Mesothelial cell of epicardium (in vitro differentiated cells): ENCODE measurements at places on chromosomes 12 and 14. TPM values are rescaled to one million over a fixed set of nuclear protein-coding genes. Genes with fewer than 3 reads are reported as not detected.
A peak's percentile ranks its signal among the peaks of the same experiment; 100 is the strongest.

ERP27 gene
- total RNA-seq = 55.2 to 60.4 TPM (median 58.1 TPM) in 3 replicates

ACOT6 gene
- total RNA-seq = not detected in 3 replicates

MYF6 gene
- total RNA-seq = 0.16 to 0.22 TPM (median 0.20 TPM) in 3 replicates

C12orf54 gene
- 0.34 to 0.38 TPM in 2 of 3 replicates, not detected in the other for total RNA-seq

KRT73 gene
- not detected in 3 replicates for total RNA-seq

SEL1L gene
- 69.9 to 74.7 TPM (median 71.5 TPM) in 3 replicates for total RNA-seq

KRT75 gene
- total RNA-seq = not detected in 3 replicates

DNA sequence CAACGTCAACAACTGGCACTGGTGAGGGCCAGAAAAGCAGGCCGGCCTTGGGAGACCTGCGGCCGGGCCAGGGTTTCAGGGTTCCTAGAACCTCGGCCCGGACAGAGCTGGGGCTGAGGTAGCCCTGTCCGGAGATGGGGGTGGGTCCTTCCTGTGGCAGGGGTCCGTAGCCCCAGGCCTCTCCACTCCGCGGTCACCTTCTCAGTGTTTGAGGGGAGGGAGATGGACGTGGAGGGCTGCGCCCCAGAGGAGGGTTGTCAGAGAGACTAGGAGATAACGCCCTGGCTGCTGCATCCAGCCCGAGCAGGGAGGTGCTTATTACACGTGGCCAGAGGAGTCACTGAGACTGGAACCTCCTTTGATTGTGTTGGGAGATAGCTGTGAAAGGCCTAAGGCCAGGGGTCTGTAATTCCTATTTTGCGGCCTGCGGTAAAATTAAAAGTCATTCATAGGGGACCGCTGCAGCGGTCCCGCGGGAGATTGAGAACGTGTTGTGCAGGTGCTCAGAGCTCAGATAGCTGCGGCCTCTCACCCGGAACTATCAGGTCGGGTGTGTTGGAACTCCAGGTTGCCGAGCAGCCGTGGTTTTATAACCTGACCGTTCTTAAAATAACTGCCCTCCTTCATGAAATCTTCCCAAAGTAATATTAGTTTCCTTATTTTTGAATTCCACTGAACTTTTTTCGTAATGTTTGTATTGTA is 507 bp downstream of the AHSA1 start:
- peak; percentile 56 for DNase-seq

GRCh38 chr14:31047503-31047902 is 21.3 kb upstream of the STRN3 start:
- no peak for DNase-seq

- peak; percentile 72 for DNase-seq
Observed at GRCh38 chr14:23056956-23057756, at the start of gene CDH24. Gene CDH24 (minus strand): TSS chr14:23057520. CDS start chr14:23055733, 1,787 bp downstream.

DNA sequence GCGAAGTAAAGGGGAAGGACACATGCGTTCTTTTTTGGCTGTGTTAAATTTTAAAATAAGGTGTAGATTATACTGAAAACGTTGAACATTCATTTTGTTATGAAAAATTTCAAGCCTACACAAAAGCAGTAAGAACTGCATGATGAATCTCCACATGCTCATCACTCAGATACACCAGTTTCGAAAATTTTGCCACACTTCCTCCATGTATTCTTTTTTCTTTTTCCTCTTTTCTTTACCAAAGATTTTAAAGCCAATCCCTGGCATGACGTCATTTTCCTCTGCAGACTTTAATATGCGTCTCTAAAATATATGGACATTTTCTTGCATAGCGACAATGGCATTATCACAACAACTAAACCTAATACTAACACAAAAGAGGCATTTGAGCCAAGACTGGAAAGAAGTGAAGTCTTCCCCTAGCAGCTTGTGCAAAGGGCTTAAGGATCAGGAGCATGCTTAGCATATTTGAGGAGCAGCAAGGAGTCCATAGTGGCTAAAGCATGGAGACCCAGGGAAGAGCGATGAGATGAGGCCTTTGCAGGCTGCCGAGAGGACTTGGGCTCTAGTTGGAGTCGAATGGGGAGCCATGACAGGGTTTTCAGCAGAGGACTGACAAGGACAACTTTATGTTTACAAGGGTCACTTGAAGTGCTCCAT is 111.9 kb downstream of the ERC1 start:
- DNase-seq = no peak

DNA sequence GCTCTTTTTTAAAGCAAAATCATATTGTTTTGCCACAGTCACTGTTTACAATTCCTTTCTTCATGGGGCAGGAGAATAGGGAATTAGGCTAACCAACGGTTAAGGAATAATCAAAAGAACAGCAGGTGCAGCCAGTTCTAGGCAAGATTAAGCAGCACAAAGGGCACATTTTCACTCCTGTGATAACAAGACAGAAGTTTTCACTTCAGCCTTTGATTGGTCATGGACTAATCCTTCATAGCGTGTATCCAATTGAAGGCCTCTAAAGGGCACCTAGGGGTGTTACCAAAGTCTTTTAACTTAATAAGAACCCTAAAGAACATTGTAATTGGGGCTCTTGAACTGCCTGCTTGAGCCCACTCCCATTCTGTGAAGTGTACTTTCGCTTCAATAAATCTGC is 206.9 kb upstream of the AMIGO2 start:
- DNase-seq = no peak

DNA sequence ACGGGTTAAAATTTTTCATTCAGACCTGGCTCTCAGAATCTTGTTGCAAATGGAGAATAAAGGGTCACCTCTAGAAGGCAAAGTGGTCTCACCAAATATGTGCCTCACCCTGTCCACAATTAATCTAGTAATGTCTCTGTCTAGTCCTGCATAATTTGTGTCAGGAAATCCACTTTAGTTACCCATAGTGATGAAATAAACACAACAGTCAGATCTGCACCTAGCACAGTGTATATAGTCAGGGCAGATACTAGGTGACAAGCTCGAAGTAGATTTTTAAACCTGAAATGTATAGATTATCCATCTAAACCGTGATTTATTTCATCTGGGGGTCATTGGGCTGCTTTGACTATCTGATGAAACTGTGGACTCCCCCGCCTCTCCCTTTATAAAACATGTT is 15.9 kb upstream of the FLVCR2 start:
- no peak for DNase-seq

DNA sequence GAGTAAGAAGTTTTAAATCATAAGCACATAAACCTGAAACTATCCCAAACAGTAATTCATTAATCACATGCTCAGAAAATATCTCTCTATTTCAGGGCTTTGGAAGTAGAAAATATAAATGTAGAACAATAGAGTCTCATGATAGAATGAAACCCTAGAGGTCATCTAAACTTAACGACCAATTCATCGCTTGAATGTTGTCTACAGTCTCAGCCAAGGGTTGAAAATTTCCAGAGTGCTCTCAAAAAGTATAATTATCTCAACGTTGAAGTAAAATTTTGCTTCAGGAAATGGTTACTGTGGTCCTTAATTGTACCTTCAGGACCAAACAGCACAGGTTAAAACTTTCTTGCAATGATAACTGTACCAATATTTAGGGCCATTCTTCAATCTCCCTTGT is 1053.6 kb upstream of the SEL1L start:
- no peak for DNase-seq

DNA sequence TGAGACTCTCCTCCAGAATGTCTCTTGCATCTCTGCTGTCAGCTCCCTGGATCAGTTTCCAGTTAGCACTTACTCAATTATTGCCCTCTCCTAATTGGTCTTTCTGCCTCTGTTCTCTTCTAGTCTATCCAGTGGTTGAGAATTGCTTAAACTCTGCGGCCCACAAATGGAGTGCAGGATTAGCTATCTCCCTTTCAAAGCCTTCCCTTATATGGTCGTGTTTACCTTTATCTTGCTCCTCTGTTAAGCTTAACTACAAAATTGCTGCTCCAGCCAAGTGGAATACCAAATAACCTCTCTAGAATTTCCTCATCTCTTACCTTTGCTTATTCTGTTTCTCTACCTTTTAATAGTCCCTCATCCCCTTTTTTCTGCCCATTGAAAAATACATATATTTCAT is 132.7 kb downstream of the NRXN3 start:
- no peak for DNase-seq

GRCh38 chr12:109053382-109054123 is 1.2 kb downstream of the USP30 start:
- DNase-seq = no peak

- no peak for DNase-seq
Observed at GRCh38 chr12:112199136-112199535, 73.8 kb downstream of the TRAFD1 start.

- no peak for DNase-seq
Observed at GRCh38 chr14:23181453-23181852, 2.0 kb downstream of the SLC7A8 start.

DNA sequence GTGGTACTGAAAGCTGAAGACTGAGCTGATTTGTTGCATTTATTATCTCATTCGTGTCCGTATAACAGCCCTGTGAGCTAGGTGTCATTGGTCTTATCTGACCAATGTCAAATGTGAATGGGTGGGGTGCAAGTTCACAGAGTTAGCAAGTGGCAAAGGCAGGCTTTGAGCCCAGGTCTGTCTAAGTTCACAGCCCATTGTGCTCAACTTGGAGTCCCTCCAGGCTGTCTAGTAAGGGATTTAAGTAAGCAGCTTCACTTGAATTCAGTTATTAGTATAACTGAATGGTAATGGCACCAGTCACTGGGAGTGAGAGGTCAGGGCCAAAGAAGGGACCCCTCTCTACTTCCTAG is 8.5 kb downstream of the C1S start:
- DNase-seq = no peak

DNA sequence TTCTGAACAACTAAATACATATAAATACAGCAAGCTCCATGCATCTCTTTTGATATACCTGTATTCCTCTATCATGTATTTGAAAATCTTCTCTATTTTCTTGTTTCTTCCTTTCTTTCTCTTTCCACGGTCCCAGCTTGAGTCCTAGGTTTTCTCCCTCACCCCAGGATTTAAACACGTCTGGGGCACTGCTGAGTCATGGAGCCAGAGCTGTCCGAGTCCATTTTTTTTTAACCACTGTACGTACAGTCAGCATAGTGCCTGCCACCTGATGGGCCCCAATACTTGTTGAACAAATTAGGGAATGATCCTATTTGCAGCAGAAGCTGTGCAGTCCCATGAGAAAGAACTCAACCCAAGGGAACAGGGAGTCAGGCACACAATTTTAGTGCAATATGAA is 158.1 kb downstream of the ATP23 start:
- DNase-seq = no peak

DNA sequence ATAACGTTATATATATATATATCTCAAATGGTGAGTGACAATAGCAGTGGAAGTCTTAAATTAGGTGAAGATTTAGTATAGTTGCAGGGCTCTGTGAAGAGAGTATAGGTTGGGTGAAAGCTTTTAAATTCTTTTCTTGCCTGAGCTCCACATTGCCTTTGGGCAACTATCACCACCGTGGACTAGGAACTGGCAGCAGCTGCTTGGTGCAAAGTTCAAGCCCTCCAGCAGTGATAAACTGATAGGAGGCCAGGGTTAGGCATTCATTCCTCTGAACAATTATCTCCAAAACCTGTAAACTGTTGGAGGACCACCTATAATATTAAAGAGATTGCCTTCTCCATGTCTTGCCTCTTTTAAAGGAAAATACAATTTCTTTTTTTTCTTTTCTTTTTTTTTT is 91.2 kb upstream of the ATXN7L3B start:
- DNase-seq = no peak

GRCh38 chr12:125229878-125230530 is 164.8 kb downstream of the AACS start:
- DNase-seq = no peak

DNA sequence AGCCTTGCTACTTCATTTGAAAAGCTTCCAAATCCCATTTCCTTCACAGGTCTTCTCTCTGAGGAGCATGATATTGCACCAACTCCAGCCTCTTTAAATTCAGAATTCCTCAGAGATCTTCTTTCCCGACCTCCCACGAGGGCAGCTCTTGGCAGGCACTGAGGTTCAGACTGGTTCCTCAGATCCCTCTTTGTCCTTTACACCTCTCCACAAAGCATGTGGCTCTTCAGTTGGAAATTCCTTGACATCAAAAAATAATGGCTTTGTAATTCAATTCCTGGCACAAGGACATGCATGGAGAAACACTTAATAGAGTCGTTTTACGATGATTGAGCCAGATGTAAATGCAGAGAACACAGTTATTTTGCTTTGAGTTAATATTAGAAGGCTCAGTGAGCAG is 63.2 kb upstream of the TMX1 start:
- no peak for DNase-seq

DNA sequence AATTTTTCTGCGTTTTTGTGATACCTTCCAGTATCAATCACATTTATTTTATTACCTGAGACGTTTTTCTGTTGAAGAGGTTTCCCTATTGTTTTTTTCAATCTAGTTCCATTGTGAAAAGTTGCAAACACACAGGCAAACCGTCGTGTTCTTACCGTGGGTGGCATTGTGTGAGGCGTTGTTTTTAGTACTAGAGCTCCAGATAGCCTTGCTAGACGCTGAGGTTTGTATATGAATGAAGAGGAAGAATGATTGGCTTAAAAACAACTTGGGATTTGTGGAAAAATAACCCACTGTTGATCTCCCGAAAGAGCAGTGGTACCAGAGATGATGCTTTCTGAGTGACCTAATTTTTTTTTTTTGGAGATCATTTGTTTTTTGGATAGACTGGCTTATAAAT is 1.0 kb downstream of the SOCS4 start:
- no peak for DNase-seq

DNA sequence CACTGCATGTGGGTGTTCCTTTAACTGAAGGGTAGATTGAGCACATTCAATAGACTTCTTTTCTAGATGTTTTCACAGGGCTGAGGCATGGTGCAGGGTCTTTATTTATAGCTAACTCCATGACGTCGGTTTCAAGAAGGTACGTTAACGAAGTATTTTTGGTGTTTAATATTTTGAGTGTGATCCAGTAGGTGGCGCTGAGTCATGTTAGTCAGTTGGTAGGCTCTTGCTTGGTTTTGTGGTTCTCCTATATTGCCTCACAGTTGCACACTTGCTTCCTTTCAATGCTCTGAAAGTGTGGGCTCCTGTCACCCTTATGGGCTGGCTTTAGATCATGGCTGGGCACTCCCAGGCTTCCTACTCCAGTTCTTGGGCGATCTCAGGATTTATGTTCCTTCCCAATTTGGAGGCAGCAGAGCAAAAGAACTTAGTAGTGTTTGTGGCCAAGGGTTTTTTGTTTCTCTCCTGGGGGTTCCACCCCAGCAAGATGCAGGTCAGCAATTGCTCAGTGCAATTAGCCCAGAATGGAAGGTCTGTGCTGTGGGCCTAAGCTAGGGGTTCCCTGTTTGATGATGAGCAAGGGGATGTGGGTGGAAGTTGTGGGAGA is 471.6 kb upstream of the FOXG1 start:
- no peak for DNase-seq

- DNase-seq = no peak
Observed at GRCh38 chr14:69501423-69501838, 16.9 kb downstream of the PLEKHD1 start.
